Astrocyte (in vitro differentiated cells and primary cell): ENCODE measurements at places on chromosomes 12 and 14.

GRCh38 chr12:12996209-12996608 is 3.9 kb downstream of the HEBP1 start:
- no peak for DNase-seq

DNA sequence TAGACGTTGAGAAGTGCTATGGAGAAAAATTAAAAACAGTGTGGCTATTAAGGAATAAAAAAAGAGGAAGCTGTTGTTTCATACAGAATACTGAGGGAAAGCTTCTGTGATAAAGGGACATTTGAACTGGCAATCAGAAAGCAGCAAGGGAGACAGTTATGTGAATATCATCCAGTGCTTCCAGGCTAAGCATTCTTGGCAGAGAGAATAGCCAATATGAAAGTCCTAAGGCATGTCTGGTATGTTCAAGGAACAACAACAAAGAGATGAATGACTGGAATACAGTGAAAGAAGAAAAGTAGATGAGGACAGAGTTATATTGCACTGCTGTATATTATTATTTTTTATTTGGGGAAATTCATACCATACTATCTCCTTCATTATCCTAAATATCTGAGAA is 23.9 kb downstream of the SCAF11 start:
- peak; percentile 89 for DNase-seq

GRCh38 chr12:19227190-19227879 is 97.8 kb downstream of the PLEKHA5 start:
- DNase-seq, result no peak

GRCh38 chr12:40980427-40980961 is 207.6 kb upstream of the PDZRN4 start:
- DNase-seq, result peak; percentile 50

GRCh38 chr12:92426332-92426731 is 276.5 kb upstream of the PLEKHG7 start:
- no peak for DNase-seq

DNA sequence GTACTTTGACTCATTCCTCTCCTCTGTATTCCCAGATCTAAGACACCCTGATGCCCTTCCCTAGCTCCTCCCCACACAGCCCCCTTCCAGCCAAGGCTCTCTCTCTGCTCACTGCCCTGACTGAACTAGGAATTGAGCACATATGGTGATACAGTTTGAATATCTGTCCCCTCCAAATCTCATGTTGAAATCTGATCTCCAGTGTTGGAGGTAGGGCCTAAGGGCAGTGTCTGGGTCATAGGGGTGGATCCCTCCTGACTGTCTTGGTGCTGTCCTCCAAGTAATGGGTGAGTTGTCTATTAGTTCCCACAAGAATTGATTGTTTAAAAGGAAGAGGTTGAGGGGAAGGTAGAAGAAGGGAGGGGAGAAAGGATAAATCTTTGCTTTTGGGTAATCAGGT is 17.4 kb downstream of the CMKLR1 start:
- DNase-seq, result no peak

GRCh38 chr12:81953541-81953940 is 194.4 kb upstream of the PPFIA2 start:
- DNase-seq, result peak; percentile 11

- peak; percentile 89 for DNase-seq
Observed at GRCh38 chr12:93819050-93819491, 141.9 kb downstream of the CRADD start.

- no peak for DNase-seq
Observed at GRCh38 chr14:54711812-54712464, 145.0 kb downstream of the SAMD4A start.
